ENCODE measurements at places on chromosomes 1 and 21.

DNA sequence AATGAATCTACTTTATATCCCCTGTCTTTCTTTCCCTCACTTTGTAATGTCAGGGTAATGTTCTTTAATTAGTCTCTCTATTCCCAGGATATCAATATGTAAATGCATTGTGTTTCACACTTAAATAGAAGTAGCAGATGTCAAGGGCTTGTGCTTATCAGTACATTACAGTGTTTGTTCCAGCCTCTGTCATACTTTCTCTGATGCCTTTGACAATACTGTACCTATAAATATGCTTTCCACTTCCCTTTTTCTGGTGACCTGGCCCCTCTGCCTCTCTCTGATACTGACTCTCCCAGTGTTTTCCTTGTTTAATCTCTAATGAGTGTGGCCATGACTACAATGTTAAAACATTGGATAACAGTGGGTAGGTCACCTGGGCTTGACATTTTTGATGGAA is 862.0 kb upstream of the NEGR1 start:
- DNase-seq: no peak

GRCh38 chr1:96587222-96587621 is 134.4 kb upstream of the PTBP2 start:
- no peak for DNase-seq

DNA sequence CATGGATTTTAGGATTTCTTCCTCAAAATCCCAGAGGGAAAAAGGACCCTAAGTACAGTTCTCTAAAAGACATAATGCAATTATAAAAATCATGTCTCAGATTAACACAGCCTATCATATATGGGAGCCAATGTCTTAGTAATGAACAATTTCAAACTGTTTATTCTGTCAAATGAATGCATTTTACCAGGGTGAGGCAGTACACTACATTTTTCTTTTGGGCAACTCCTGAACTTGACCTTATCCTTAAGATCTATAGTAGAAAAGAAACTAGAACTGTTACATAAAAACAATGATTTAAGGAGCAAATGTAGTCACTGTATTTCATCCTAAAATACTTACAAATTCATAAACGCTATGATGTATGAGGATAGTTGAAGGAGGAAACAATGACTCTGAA is 226.3 kb upstream of the B3GALT2 start:
- DNase-seq: no peak

GRCh38 chr21:37582590-37582989 is 216.0 kb downstream of the DYRK1A start:
- DNase-seq: no peak

DNA sequence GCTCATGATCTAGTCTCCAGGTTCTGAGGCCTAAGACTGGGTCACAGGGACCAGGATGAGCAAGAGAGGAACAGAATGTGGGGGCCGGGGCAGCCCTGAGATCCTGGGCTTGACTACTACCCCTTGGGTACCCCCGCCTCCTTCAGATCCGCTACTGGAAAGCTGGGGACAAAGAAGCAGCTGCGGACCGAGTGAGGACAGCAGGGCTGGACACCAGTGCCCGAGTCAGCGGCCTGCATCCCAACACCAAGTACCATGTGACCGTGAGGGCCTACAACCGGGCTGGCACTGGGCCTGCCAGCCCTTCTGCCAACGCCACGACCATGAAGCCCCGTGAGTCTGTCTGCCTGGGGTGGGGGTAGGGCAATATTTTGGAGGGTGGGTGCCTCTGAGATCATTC is 12.5 kb downstream of the TMEM81 start:
- no peak for DNase-seq

DNA sequence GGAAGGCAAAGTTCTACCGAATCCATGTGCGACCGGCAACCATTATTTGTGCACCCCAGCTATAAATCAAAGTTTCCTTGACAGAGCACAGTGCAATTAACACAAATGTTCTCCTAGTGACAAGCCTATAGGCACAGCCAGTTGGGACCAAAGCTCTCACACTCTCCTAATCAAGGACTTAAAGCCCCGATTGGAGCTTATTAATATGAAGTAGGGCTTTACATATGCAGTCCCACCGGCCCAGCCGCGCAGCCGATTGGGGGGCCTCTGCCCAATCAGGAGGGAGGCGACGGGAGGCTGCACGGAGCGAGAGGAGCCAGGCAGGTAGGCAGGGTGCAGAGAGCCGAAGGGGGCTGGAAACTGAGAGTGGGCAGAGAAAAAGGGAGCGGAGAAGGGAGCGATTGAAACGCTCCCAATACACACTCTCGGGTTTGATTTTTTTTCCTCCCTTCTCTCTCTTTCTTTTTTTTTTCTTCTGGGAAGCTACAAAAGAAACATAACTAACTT is at the start of gene ESRRG:
ESRRG (minus strand) TSS at position 156 of the 507 bp plus-strand sequence; CDS start at position 26, 130 bp downstream.
- no peak for DNase-seq

DNA sequence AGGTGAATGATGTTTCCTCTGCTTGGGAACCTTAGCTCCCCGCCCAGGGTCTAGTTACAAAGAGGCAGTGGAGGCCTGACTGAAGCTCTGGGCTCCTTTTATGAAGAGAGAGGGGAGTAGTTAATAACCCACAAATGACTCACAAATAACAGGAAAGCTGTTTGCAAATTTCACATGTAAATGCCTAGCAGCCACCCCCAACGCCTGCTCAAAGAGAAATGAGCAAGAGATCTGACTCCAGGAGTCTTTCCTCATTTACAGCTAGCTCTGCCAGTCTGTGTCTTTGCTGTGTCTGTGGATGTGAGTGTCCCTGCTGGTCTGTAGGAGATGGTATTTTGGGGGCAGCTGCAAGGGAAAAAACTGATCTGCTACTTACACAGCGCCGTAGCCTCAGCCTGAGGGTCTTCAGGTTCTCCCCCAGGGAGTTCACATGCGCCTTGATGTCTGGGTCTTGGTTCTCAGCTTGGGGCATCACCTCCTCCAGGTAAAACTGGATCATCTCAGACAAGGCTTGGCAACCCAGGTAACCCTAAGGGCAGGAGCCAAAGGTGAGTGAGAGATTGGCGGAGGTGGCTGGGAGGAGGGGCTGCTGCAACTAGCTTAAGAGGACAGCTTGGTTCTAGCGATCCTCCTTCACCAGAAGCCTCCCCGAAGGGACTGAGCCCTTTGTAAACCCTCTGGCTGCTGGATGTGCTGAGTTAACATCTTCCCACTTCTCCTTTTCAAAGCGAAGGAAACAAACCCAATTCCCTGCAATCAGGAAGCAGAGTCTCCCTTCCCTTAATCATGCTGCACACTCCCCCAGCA is at the start of gene IL19:
IL19 (plus strand) TSS at position 243 of the 807 bp plus-strand sequence. CDS start 65,890 bp downstream, outside the sequence.
- no peak for DNase-seq

DNA sequence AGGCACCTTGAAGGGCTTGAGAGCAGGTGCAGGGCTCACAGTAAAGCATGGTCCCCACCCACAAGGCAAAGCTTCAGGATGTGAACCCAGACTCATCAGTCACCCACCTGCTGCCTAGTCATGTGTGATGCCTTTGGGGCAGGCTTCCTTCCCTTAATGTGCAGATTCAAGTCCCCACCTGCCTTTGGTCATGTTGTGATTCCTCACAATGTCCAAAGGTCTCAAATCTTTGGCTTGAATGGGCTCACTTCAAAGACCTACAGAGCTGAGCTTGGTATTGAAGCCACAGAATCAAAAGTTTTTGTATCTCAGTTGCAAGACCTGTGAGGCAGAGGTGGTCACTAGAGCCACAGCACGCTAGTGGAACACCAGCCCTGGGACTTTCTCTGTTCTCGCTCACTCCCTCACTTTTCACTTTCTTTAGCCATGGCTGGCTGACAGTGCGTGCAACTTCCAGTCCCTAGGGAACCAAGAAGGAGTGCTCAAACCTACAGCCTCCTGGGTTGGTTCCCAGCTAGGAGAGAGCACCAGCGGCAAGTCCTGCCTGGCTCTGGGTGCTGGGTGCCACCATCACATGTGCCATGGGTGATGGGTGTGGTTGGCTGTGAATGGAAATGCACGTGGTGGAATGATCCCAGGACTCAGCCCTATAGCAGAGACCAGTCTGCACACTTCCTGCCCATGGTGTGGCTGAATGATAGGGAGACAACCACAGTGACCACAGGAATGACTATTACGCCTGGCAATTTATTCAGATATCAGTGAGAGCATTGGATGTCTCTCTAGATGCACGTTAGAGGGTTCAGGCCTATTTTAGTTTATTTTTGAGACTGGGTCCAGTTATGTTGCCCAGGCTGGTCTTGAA is 26.4 kb upstream of the CLIC6 start:
- peak; percentile 30 for DNase-seq

DNA sequence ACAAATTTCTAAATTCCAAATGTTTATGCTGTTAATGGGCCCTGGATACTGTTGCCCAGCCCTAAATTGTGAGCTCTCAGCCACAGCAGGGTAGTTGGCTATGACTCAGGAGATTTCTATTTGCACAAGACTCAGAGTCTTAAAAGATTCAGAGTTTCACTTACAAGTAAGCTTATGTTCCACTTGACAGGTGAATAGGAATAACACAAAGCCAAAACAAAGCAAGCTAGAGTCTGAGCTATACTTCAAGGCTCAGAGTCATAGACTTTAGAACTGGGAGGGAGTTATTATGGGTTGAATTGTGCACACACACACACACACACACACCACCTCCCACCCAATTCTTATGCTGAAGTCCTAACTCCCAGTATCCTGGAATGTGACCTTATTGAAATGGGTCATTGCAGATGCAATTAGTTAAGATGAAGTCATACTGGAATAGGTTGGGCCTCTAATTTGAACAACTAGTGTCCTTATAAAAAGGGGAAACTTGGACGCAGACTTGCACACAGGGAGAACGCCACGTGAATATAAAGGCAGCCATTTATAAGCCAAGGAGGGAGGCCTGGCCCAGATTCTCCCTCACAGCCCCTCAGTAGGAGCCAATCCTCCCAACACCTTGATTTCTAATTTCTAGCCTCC is 30.2 kb downstream of the PRDX6 start:
- no peak for DNase-seq

- DNase-seq: peak; percentile 57
Observed at GRCh38 chr21:45109831-45110492, 35.6 kb downstream of the ADARB1 start.

- no peak for DNase-seq
Observed at GRCh38 chr1:86938450-86938849, 24.0 kb downstream of the HS2ST1 start.

- DNase-seq: no peak
Observed at GRCh38 chr1:184298440-184299405, 88.1 kb upstream of the C1orf21 start.

GRCh38 chr1:8540261-8540941 is 222.5 kb downstream of the SLC45A1 start:
- no peak for DNase-seq

DNA sequence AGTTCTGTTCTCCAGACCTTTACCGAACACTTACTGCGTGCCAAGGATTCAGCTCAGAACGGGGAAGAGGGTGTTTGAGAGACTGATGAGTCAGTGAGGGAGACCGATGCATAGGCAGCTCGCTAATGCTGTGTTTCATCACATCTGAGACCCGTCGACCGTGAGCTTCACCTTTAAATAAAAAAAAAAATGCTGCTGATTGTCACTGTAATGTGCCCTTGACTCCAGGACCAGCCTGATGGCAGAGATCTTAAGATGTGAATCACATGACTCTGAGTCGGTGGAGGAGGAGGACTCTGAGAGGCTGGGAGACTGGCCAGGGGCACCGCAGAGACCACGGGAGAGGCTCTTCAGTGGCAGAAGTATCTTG is 28.8 kb downstream of the SPSB1 start:
- no peak for DNase-seq

GRCh38 chr1:88186911-88187310 is 497.2 kb upstream of the PKN2 start:
- no peak for DNase-seq

- DNase-seq: no peak
Observed at GRCh38 chr1:31791131-31791858, 24.5 kb downstream of the SPOCD1 start.

GRCh38 chr1:114272593-114272992 is 118.9 kb upstream of the SYT6 start:
- no peak for DNase-seq

- DNase-seq: no peak
Observed at GRCh38 chr21:44984792-44985440, 45.1 kb downstream of the SLX9 start.

DNA sequence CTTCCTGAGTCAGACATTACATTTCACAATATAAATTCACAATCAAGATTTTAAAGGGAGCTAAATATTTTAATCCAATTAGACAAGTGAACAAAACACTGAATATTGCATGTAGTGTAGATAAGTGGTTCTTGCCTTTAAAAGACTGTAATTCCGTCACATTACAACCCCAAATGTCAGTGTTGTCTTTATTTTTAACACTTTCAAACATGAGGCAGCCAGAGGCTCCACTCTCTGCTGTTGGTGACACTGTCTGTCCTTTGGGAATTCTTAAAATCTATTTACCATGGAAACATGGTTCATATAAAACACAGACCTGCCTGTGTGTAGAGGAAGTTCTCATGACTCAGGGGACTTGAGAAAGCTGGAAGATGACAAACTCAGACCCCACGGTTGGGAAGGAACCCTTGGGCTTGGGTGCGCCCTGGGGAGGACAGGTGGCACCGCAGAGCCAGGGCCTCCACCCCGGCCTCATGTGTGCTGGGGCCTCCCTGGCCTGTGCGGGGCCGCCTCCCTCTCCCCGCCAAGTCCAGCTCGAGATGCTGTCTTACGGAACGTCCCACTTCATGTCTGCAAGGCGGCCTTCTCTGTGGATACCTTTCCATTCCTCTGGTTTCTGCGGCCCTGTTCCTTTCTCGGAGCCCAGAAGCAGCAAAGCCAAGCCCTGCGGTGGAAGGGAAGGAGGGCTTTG is 239.0 kb downstream of the SDCCAG8 start:
- no peak for DNase-seq

DNA sequence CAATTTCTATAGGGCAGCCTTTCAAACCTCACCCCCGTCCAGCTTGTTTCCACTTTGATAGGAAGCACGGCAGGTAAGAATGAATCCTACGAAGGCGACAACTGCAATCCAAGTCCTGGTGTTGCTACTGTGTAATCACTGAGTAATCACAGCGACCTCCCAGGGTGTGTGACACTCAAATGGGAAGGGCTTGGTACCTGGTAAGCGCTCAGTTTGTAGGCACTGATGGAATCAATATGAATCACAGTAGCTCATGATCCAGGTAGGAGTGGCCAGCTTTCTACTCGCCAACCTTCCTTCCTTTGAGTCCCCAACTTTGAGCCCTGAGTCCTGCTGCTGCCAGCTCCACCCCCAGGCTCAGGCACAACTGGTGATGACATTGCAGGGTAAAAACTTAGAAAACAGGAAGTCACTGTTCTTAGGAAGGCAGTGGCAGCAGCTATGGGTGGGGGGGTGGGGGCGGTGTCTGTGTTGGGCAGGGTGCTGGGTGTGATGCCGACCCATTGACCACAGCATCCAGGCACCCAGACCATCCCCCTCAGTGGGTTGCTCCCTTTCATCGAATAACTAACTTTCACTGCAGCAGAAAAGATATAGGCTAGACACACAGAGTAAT is 70.7 kb downstream of the CD247 start:
- DNase-seq: no peak

GRCh38 chr1:219555806-219556205 is 57.1 kb downstream of the ZC3H11B start:
- no peak for DNase-seq

- DNase-seq: no peak
Observed at GRCh38 chr1:97308131-97308530, 586.5 kb downstream of the PTBP2 start.

All from GM12891 (cell line).